ENCODE measurements at places on chromosomes 2 and 18. TPM values are rescaled to one million over a fixed set of nuclear protein-coding genes. Genes with fewer than 3 reads are reported as not detected.

KCNE4 gene
- 10.8 TPM for total RNA-seq

SERPINB4 gene
- total RNA-seq: not detected

MAP2 gene
- total RNA-seq: 7.1 TPM

SNTG2 gene
- not detected for total RNA-seq

POTEC gene
- total RNA-seq: not detected

FOXD4L1 gene
- 0.06 TPM for total RNA-seq

SLC16A14 gene
- 6.2 TPM for total RNA-seq

ELOA2 gene
- total RNA-seq: not detected

REG3A gene
- not detected for total RNA-seq

Data from aortic smooth muscle cell (primary cell).